ENCODE measurements at places on chromosomes 1 and 21.

- no peak for DNase-seq
Measured at GRCh38 chr1:109932679-109933078, 22.0 kb downstream of the CSF1 start.

DNA sequence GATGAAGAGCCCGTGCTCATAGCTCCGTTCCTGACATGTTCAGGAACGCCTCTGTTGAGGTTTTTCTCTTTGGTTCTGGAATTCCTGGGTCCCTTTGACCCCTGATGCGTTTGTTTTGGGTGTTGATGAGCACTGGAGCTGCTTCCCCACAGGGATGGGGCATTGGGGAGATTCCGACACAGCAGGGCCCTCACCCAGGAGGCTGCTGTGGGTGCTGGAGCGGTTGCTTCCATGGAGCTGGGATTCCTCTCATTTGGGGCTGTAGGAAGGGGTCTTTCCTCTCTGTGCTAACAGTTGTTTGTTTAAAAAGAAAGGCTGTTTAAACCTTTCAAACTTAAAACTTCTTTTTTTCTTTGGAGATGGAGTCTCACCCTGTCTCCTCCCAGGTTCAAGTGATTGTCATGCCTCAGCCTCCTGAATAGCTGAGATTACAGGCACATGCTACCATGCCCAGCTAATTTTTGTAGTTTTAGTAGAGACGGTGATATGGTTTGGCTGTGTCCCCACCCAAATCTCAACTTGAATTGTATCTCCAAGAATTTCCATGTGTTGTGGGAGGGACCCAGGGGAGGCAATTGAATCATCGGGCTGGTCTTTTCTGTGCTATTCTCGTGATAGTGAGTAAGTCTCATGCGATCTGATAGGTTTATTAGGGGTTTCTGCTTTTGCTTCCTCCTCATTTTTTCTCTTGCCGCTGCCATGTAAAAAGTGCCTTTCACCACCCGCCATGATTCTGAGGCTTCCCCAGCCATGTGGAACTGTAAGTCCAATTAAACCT lies 48.9 kb downstream of the SKI start:
- no peak for DNase-seq

DNA sequence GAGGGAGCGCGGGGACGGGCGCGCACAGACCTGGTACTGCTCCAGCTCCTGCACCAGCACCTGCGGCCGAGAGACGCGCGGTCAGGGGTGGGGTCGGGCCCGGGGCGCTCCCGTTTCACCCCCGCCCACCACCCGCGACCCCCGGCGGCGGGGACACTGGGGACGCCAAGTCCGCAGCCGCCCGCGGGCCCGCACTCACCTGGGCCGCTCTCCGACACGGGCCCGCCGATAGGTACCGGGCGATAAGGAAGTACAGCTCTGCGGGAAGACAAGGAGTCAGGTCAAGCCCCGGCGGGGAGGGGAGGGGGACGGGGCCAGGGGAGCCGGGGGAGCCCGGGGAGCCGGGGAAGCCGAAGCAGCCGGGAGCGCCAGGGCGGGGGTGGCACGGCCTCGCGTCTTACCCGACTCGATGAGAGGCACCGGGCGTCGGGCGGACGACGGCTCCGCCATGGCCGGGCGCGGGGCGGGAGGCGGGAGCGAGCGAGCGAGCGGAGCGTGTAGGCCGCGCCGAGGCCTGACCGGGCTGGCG lies 326 bp downstream of the BRWD1 start:
- DNase-seq = no peak

- DNase-seq = no peak
Measured at GRCh38 chr1:17755120-17755519, at the start of gene ACTL8. ACTL8 (plus strand) TSS chr1:17755333; CDS start chr1:17823009, 67,676 bp downstream.

DNA sequence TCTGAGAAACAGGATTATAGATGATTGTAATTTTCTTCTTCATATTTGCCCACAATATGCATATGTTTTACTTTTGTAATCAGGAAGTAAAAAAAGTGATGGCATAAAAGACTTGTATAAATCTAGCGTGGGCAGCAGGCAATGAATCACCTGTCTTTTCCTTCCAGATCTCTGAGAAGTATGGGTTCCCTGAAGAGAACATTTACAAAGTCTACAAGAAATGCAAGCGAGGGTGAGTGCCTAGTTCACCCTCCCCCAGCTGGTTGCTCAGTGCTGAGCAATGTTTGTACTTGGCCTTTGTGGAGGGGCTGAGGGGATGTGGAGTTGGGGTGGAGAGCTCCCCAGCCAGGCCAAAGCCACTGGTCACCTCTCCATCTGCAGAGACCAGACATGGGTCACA lies 30.7 kb downstream of the GRHL3 start:
- no peak for DNase-seq

DNA sequence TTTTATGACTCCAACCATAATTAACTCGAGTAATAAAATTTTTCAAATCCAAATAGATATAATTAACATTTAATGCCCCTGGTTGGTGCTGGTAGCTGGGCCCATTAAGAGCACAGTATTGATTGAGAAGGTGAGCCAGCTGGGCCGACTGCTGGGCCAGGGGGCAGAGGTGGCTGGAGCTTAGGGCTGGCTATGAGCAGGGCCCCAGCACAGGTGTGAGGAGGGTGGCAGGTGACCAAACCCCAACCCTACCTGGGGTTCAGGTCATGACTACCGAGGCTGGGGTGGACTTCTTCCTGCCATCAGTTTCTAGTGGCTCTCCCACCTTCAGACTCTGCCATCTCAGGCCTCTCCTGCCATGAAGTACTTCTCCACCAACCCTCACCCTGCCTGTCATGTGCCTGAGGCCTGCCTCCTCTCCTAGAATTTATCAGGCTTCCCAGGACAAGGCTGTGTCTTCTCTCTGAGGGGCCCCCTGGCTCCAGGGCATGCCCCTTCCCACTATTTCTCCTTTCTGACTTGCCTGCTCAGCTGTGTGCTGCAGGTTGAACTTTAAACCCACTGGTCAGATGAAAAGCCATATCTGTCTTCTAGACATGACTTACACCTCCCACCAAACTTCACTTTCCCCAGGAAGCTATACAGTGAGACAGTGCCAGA lies 85.6 kb downstream of the TMEM53 start:
- DNase-seq = no peak

- DNase-seq = no peak
Measured at GRCh38 chr1:198788561-198789064, 149.8 kb downstream of the PTPRC start.

DNA sequence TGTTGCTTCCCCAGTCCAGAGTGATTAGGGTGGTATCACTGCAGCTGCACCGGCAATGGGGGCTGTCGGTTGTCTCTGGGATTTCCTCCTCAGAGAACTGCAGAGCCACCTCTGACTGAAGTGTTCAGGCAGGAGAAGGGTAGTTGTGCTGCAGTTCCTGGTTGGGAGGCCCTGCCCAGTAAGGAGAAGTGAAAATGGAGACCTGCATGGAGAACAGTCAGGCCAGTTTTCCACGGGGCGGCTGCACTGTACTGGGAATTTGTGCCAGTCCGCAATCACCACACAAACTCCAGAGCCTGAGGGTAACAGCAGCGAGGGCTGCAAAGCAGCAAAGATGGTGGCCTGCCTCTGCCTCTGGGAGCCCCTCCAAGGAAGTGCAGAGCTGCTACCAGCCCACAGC lies 58.1 kb upstream of the CCDC190 start:
- DNase-seq = no peak

GRCh38 chr1:235068158-235069121 lies 60.2 kb downstream of the TOMM20 start:
- no peak for DNase-seq

GRCh38 chr1:230509281-230509977 lies 83.3 kb upstream of the PGBD5 start:
- no peak for DNase-seq

GRCh38 chr1:1080122-1080757 lies 6.1 kb upstream of the RNF223 start:
- DNase-seq = no peak

DNA sequence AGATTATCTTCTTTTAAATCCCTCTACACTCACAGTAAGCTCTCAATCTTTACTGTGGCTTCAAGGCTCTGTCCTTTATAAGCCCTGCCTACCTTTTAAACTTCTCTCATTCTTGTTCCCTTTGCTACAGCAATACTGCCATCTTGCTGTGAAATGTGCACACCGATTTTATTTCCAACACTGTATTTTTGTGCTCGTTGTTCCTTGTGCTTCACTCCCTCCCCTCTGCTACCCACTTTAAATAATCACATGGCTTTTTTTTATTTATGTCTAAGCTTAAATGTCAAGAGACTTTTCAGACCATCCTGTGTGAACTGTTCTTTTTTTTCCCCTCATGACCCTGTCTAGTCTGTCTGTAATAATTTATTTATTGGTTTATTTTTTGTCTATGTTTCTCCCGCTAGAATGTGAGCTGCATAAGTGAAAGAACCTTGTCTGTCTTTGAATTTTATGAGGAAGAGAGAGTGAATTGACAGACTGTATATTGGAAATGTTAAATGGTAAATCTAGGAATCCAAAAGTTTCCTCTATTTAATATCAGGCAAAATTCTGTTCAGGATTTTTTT lies 45.7 kb downstream of the ABCD3 start:
- no peak for DNase-seq

GRCh38 chr21:45006536-45007095 lies 66.8 kb downstream of the SLX9 start:
- DNase-seq = no peak

- no peak for DNase-seq
Measured at GRCh38 chr1:37020653-37021277, 13.6 kb downstream of the GRIK3 start.

GRCh38 chr1:23081376-23081775 lies 62.1 kb downstream of the KDM1A start:
- DNase-seq = no peak

DNA sequence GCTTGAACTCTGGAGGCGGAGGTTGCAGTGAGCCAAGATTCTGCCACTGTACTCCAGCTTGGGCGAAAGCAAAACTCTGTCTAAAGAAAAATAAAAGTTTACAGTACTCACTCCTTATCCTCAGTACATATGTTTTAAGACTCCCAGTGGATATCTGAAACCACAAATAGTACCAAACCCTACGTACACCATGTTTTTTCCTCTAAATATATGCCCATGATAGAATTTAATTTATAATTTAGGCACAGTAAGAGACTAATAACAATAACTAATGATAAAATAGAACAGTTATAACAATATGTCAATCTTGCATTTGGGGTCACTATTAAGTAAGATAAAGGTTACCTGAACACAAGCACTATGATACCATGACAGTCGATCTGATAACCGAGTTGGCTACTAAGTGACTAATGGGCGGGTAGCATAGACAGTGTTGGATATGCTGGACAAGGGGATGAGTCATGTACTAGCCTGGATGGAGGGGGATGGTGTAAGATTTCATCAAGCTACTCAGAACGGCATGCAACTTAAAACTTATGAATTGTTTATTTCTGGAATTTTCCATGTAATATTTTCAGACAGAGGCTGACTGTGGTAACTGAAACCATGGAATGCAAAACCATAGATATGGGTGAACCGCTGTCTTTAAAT lies 43.7 kb downstream of the ST7L start:
- DNase-seq = no peak

- no peak for DNase-seq
Measured at GRCh38 chr21:25409978-25410377, 197.3 kb downstream of the MRPL39 start.

DNA sequence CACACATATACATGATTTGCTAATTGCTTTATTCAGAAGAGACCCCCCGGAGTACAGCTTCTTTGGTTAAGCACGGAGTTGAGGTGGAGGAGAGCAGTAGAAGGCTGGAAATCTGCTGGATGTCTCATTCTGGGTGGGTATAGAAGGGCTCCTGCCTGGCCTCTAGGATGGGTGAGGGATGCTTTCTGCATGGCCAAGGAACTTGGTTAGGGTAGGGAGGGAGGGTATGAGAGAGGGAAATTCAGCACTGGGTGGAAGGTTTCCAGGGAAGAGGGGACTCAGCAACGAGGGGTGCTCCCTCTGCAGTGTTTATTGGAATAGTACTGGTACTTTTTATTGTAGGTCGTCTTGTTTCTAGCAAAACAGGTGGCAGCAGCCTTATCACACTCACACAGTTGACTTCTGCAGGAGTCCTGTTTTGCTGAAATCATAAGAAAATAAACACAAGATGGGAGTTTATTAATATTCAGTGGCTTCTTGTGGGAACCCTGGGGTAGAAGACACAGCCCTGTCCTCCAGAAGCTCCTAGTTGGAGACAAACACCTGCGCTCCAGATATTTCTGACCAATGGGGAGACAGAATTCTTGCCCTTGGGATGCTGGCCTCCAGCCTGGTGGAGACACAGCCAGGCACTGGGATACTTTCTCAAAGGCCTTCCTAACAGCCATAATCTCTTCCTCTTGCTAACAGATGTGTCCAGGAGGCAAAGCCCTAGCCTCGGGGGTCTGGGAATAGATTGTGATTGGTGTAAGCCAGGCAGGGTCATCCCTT lies 3.8 kb downstream of the PLA2G2A start:
- no peak for DNase-seq

GRCh38 chr1:32241001-32241763 lies 5.8 kb upstream of the FAM167B start:
- no peak for DNase-seq

All from stimulated activated CD8-positive, alpha-beta memory T cell treated with anti-CD3 and anti-CD28 coated beads, Interleukin-4, amount 100 ng/mL, for 24 hours (primary cell).